ENCODE measurements at places on chromosomes 7 and 10.

- no peak for DNase-seq
These were observed 75.4 kb downstream of the JAZF1 start for GRCh38 chr7:28105234-28105633.

DNA sequence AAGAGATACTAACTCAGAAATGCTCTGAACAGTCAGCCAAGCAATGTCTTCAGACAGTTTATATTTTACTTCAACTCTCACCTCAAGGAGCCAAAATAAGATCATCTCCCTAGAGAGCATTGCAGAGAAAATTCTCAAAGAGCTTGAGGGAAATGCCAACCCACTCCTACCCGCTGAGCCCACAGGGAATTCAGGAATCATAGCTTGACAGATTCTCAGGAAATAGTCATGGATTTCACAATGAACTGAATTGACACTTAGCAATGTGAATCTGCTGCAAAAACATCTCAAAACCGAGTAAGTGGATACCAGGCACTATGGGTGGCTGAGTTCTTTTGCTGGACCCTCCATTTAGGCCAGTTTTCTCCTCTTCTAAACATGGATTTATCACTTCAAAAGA, 9.8 kb upstream of the PLAC9 start:
- DNase-seq = no peak

GRCh38 chr7:28922624-28923331, 35.4 kb downstream of the TRIL start:
- no peak for DNase-seq

GRCh38 chr10:112447620-112447928, 559 bp downstream of the VTI1A start:
- no peak for DNase-seq

Measured in AG09309 (cell line).